ENCODE measurements at places on chromosomes 13 and 19.

DNA sequence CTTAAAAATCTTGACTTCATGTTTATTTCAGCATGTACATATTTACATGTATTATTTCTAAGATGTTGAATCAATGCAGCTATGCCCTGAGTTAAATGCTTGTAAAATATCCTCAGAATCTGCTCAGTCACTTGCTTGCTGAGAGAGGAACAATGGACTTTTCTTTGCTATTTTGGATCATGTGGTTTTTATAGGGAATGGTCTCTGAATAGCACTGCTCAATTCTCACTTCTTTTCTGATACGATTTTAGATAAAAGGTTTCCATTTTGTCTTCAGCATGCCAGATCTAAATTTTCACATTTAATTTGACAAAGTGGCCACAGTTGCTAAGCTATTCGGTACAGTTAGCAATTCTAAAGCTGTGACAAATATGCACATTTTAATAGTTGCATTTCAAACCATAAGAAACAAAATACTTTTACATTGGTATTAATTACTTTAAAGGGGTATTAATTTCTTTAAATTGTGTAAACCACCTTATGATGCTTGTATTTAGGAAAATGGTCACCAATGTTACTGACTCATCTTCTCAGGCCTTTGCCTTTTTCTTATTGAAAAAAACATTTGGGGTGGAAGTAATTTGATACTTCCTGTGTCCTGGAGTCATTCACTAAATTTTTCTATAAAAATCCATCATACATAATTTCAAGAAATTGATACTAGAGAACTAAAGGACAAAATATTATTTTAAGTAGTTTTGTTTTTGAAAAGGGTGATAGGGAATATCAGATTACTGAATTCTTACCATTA lies 113.5 kb downstream of the MYO16 start:
- DNase-seq: no peak

DNA sequence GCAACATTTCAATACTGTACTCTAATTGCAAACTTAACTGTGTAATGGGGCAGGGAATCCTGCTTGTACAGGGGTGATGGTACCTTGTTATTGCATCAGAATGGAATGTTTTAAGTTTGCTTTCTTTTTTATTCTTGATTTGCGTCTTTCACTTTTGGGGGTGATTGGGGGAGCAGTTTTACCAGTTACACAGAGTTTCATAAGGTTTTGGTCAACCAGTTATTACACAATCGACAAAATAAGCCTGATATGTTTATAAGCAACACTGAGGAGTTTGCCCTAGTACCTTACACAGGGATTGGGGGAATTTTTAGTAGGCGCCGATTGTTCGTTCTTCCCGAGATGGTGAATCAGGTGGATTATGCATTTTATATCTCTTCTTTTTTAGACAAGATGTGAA lies 2.7 kb downstream of the KLF5 start:
- DNase-seq: no peak

- no peak for DNase-seq
Observed at GRCh38 chr13:31885994-31886393, 145.6 kb upstream of the FRY start.

DNA sequence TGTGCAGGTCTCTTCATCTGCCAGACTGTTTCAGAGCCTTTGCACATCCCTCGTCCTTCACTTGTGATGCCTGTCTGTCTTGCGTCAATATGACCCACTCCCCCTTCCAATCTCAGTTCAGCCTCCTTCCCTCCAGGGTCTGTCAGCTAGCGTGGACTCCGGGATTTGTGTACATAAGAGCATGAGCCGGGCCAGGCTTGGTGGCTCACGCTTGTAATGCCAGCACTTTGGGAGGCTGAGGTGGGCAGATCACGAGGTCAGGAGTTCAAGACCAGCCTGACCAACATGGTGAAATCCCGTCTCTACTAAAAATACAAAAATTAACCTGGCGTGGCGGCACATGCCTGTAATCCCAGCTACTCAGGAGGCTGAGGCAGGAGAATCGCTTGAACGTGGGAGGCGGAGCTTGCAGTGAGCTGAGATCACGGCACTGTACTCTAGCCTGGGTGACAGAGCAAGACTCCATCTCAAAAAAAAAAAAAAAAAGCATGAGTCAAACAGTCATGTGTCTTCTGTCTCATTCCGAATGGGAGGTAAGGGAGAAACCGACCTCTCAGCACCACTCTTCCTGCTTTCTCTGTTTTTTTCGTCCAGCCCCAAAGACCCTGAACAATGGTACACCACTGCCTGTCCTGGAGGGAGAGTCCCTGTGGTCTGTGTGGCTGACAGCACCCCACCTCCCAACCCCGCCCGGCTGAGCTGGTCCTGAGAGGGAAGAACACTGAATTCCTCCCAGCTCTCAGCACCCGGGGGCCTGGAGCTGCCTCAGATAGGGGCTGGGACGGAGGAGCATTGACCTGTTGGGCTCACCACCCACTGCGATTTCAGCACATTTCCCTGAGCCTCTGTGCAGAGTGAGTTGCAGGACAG lies 2.4 kb upstream of the SIGLEC9 start:
- no peak for DNase-seq

DNA sequence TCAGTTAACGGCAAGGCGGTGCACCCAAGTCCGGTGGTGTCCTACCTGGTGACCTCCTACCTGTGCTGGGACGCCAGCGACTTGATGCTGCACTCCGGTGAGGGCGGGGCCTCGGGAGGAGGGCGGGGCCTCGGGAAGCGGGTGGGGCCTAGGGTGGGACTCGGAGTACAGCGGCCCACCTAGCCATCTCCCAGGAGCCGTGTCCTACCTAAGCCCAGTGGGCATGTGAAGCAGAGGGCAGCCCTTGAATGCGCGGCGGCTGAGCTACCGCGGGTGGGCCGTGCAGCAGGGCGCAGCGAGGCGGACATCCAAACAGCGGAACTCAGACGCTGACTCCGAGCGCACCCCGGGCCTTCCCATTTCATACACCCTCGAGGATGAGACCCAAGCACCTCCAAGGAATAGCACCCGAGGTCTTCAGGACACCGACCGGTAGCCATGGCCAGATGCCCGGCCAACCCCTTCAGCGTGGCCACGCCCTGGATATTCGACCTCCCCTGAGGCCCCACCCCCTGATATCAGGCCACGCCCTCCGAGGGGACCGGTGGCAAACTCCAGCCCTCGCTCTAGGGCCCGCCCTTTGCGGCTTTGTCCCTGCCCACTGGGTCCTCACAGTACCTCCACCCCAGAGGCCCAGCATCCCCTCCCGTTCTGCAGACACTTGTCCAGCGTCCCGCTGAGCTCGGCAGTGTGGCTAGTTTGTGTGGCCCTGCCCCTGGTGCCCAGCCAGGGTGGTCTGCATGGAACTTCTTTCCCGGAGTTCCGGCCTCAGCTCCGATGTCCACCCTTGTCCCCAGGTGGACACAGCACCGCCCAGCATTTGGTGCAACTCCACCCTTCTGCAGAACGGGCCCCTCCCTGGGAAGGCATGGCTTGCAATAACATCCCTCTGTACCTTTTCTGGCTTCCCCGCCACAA lies 5.4 kb downstream of the KLK1 start:
- DNase-seq: peak; percentile 12

- DNase-seq: no peak
Observed at GRCh38 chr13:66665991-66666390, 564.1 kb downstream of the PCDH9 start.

GRCh38 chr19:13717194-13717643 lies 47.1 kb upstream of the MRI1 start:
- no peak for DNase-seq

GRCh38 chr19:18218600-18218999 lies 7.6 kb downstream of the PDE4C start:
- DNase-seq: no peak

- DNase-seq: no peak
Observed at GRCh38 chr19:13864667-13865570, 12.0 kb upstream of the NANOS3 start.

DNA sequence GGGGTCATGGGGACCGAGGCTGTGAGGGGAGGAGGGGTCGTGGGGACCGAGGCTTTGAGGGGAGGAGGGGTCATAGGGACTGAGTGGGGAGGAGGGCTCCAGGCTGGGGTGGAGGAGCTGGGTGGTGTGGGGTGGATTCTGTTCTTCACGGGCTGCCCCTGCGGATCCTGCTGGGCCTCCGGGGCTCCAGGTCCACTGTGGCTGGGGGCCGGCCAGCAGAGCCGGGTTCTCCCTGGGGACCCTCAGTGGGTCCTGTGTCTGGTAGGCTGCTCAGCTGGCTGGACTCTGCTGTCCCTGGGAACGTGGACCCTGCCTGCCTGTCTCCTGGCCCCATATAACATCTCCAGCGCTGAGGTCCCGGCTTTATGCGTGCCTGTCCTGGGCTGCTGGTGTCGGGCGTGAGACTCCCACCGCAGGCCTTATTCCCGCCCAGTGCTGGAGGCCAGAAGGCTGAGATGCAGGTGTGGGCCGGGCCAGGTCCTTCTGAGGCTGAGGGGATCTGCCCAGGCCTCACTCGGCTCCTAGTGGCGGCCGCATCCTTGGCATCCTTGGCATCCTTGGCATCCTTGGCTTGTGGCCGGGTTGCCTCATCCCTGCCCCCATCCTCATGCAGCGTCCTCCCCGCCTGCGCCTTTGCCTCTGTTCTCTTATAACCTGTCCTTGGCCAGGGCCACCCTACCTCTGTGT lies 19.8 kb upstream of the GNA15 start:
- no peak for DNase-seq

DNA sequence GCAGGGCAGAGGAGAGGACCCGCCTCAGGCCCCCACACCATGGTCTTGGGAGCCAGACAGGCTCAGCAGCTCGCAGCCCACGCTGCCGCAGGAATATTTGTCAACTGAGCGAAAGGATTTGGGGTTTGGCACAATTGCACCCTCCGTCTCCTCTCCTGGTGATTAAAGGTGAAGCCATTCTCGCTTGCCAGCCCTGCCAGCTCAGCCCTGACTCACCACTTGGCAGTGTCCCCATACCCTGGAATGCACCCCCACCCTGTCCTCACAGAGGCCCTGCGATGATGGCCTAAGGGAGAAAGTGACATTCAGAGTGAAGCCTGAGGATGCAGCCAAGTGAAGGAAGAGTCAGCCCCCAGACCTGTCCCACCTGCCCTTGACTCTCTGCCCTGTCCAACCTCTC lies 18.8 kb downstream of the CYTH2 start:
- peak; percentile 55 for DNase-seq

GRCh38 chr19:11204943-11205349 lies 7.6 kb upstream of the KANK2 start:
- no peak for DNase-seq

DNA sequence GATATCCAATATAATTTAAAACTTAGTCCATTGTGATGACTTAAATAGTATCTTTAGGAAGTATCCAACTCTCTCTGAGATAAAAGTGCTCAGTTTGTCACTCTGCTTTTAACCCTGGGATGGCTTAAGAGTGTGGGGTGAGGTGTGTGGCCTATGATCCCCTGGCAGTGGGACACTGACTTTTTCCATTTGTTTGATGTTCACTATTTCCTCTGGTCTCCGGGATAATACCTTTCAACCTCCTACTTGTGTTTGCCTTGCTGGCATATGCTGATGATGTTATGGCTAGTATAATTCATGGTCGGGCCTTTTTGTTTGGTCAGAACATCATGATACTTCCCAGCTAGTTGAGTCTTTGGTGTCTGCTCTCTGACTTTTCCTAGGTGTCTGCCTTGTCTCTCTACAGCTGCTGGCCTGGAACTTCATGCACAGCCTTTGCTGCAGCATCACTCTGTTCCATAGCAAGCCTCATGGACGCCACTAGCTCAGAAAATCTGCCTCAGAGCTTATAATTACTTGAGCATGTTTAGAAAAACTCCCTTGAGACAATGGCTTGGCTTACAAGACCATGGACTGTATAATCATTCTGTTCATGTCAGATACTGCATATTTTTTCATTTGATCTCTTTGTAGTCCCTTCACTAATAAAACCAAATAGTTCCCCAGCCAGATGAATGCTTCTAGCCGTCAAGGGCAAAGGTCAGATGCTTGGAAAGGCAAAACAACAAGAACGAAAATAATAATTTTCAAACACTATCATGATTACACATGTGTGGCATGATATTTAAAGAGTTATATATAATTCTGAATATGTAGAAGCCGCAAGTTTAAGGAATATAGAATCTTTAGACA lies 75.2 kb downstream of the WDFY2 start:
- no peak for DNase-seq

DNA sequence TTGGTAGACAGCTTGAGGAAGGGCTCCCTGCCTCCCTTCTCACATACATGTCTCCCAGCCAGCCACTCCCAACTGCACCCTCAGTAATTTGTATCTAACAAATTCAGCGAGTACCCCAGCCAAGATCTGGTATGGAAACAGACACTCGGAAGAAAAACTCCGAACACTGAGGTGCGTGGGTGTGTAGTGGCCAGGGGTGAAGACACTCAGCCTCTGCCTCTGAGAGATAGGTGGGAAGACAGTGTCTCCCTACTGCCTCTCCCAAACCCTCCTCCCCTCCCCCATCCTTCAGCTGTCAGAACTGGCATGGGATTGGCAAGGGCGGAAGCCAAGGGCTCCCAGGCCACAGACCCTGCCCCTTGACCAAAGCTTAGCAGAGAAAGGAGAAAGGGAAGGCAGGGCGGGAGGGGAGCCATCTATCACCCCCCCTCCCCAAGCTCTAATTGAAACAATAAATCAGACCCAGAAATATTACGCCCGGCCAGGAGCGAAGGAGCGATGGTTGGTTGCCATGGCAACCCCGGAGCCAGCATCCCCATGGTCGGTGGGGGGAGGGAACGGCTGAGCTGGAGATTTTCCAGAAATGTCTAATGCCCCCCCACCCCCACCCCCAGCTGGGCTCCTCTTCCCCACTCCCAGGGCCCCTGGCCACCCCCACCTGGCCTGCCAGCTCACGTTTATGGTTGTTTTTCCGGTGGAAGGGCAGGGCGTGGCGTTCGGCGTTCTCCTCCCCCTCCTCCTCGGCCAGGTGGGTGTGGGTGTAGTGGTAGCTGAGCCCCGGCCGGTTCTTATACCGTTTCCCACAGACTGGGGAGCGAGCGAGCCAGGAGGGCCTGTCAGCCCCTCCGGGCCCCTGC lies 7.0 kb downstream of the DPF1 start:
- DNase-seq: no peak

DNA sequence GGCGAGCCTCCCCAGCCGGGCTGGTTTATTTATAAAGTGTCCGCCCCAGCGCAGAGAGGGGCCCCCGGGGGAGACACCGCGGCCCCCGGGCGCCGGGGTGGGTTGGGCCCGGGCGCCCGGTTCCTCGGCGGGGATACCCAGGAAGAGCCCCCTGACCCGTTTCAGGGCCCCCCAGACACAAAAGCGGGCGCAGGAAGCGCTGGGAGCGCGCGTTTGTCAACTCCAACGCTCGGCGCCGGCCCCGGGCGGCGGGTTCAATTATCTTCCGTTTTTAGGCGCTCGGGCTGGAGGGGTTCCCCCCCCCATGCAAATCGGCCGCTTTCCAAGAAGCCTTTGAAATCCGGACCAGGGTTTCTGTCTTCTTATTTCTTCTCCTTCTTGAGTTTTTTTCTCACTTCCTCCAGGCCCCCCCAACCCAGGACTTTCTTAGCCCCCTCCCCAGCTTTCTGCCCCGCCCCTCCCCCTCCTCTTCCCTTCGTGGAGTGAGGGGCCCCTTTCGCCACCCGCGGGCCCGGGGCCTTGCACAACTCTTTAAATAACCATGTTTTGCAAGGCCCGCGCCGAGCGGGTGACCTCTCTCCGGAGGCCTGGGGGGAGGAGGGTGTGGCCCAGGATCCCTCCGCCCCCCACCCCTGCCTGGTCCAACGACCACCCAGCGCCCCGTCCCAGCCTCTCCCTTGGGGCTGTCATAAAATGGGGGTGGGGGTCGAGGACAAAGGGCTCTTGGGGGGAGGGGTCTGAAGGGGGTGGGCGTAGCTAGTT lies 935 bp downstream of the ARID3A start:
- no peak for DNase-seq

- peak; percentile 19 for DNase-seq
Observed at GRCh38 chr13:75685239-75685697, 49.1 kb downstream of the LMO7 start.

- no peak for DNase-seq
Observed at GRCh38 chr19:38661996-38662395, 14.5 kb downstream of the ACTN4 start.

Data from SW 1271 (cell line).